ENCODE measurements at places on chromosomes 12 and 14. TPM values are rescaled to one million over a fixed set of nuclear protein-coding genes. Genes with fewer than 3 reads are reported as not detected.
A peak's percentile ranks its signal among the peaks of the same experiment; 100 is the strongest.

DNA sequence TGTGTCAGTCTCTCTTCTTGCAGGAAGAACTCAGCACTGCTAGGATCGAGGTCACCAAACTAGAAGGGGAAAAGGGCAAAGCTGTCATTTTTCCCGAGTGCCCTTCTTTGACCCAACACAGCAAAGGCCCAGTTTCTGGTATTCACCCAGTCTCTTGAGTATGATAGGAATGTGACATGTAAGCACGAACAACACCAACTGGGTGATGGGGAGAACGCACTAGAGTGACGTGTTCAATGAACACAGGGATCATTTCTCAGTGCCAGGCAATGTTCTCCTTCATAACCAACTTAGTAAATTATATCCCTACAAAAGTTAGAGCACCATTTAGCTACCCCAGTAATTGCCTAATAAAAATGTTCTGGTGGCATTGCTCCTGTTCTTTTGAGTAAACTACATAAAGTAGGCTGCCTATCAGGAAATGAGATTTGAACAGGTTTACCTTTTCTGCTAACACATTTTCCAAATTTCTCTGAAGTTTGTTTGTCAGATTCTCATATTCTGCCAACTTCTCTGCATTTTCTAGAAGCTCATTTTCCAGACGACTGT lies 64.5 kb downstream of the NIN start:
- DNase-seq, result no peak

DNA sequence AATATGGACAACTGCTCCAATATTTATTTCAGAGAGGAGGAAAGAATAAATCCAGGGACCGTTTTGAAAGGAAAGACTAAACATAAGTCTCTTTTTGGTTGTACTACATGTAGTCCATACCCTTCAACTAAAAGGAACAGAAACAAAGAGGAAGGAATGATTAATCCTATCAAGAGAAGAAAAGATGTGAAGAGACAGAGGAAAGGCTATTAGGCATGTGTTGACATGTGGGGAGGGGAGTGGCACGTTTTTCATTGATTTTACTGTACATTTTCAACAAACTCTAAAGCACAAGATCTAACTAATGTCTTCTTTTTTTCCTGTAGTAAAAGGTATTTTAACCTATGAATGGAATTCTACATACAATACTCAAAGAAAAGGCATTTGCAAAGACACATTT lies 85.6 kb downstream of the NAV3 start:
- no peak for DNase-seq

- no peak for DNase-seq
Measured at GRCh38 chr12:132262256-132263060, 66.9 kb downstream of the GALNT9 start.

GRCh38 chr12:80556566-80556965 lies 112.5 kb downstream of the PTPRQ start:
- DNase-seq, result no peak

DNA sequence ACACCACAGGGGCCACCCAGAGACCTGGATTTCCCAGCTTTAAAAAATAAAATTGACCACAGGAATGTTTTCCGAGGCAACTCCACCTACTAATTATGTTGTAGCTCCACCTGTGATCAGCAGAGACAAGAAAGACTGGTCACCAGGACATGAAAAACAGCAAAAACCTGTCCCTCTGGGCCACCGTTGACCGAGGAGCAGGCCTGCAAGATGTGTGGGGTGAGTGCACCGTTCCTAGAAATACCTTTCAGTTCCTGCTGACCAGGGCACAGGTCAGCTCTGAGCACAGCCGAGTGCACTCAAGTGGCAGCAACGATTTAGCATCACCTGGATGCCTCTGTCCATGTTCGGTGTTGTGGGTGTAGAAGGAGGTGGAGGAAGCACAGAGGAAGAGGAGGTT lies 16.9 kb downstream of the FZD10 start:
- DNase-seq, result no peak

- DNase-seq, result no peak
Measured at GRCh38 chr14:59849411-59850130, 21.0 kb downstream of the RTN1 start.

GRCh38 chr12:12181511-12181910 lies 85.3 kb downstream of the LRP6 start:
- no peak for DNase-seq

- no peak for DNase-seq
Measured at GRCh38 chr12:110436231-110436630, 13.9 kb downstream of the ARPC3 start.

DNA sequence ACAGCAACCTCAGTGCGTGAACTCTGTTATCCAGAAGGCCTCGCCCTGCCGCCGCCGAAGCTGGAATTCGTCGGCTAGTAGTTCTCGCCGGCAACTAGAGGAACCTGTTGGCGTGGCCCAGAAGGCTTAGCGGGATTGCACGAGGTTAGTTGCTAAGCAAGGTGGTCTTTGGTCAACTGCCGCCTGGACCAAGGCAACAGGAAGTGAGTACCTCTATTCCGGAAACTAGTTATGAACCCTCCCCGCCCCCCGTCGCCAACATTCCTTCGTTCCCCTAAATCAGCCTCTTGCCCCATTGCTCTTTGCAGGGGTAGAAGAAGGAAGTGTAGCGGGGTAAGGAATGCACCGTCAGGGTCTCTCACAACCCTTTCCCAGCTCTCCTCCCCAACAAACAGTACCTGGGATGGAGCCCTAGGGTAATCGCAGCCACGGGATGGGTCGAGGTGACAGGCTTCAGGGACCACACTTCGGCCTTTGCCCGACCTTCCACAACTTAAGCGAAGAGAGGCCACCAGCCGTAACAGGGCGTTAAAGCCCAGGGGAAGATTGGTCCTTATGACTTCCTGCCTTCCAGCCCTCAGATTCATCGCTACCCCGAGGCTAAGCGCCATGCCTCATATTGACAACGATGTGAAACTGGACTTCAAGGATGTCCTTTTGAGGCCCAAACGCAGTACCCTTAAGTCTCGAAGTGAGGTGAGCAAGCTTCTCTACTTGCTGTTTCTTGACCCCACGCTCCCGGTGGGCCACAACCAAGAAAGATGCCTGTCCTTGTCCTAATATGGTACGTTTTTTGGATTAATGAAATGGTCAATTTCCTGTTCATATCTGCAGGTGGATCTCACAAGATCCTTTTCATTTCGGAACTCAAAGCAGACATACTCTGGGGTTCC lies at the start of gene GMPR2:
Gene GMPR2, plus strand, starts transcription at position 285 of the 893 bp plus-strand sequence. Its CDS starts 325 bp downstream, at position 610.
- DNase-seq, result no peak

GRCh38 chr14:27553790-27554189 lies 956.0 kb upstream of the NOVA1 start:
- DNase-seq, result peak; percentile 49

FITM1 gene
- 142 TPM for polyA plus RNA-seq

RASAL1 gene
- not detected for polyA plus RNA-seq

VRTN gene
- polyA plus RNA-seq, result 0.22 TPM

SDSL gene
- polyA plus RNA-seq, result 2.1 TPM

PEBP1 gene
- 136 TPM for polyA plus RNA-seq

ANO2 gene
- polyA plus RNA-seq, result 4.8 TPM

SPTLC2 gene
- polyA plus RNA-seq, result 20.8 TPM

LTBP2 gene
- 10.8 TPM for polyA plus RNA-seq

ASIC1 gene
- polyA plus RNA-seq, result 10.3 TPM

Measured in muscle of back (tissue), 13 donors.